ENCODE measurements at places on chromosomes 13 and 19.

GRCh38 chr19:39432677-39433025, 3.1 kb downstream of the RPS16 start:
- no peak overlapping the region for H3K27ac ChIP-seq
- DNase-seq, result no peak
- peaks cover 2% of the 10 kb centered on the region for H3K36me3 ChIP-seq
- no peak overlapping the region for H3K4me3 ChIP-seq

DNA sequence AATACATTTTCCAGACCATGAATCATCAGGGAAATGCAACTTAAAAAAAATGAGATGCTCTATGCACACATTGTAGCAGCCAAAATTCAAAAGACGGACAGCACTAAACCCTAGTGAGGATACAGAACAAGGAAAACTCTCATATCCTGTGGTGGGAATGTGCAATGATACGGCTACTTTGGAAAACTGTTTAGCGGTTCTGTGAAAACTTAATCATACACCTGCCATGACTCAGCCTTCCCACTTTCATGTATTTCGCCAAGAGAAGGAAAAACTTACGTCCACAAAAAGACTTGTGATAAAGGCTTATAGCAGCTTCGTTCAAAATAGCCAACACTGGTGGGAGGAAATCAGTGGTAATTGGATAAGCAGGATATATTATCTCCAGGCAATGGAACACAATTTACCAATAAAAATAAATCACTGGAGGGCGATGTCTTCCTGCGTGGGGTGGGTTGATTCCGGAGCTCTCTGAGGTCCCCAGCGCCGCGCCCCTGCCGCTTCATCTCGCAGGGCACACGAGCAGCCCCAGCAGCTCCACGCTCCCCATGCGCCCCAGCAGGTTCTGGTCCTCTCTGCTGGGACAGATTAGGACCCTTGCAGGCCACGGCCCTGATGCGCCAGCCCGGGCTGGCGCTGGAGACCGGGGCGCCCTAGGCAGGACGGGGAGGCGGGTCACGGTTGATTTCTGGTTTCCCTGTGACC, 97.2 kb upstream of the ARHGEF7 start:
- H3K4me3 ChIP-seq, result no peak overlapping the region
- no peaks in the 10 kb centered on the region for H3K4me1 ChIP-seq
- H3K27me3 ChIP-seq, result no peaks in the 10 kb centered on the region
- DNase-seq, result no peak

GRCh38 chr19:16889366-16889882, 625 bp downstream of the F2RL3 start:
- H3K36me3 ChIP-seq, result no peaks in the 10 kb centered on the region
- no peak for DNase-seq
- no peak overlapping the region for H3K27ac ChIP-seq
- H3K27me3 ChIP-seq, result no peaks in the 10 kb centered on the region
- no peaks in the 10 kb centered on the region for H3K4me1 ChIP-seq

- no peak overlapping the region for H3K27ac ChIP-seq
- H3K4me1 ChIP-seq, result no peaks in the 10 kb centered on the region
- no peaks in the 10 kb centered on the region for H3K36me3 ChIP-seq
- H3K27me3 ChIP-seq, result no peaks in the 10 kb centered on the region
- no peak overlapping the region for H3K4me3 ChIP-seq
These were observed 1.7 kb downstream of the PTOV1 start for GRCh38 chr19:49852631-49853126.

GRCh38 chr13:19695829-19696228, 62.4 kb downstream of the MPHOSPH8 start:
- no peak overlapping the region for H3K4me3 ChIP-seq
- no peaks in the 10 kb centered on the region for H3K27me3 ChIP-seq
- DNase-seq, result no peak
- H3K27ac ChIP-seq, result no peak overlapping the region
- H3K36me3 ChIP-seq, result no peaks in the 10 kb centered on the region

DNA sequence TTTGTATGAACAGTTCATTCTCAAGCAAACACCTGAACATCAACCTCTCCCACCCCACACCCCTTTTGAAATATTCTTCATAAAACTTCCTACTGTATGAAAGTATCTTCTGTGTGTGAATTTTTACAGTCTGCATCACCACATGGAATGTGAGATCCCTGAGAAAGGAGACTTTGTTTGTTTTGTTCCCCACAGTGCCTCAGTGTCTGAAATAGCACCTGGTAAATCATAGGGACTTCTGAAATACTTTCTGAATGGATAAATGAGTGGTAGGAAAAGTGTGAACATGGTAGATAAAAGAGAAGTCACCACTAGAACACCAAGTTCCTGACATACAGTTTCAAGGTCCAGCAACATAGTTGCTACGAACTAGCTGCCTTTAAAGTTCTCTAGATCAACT, 1071.2 kb downstream of the EFNB2 start:
- DNase-seq, result no peak
- no peak overlapping the region for H3K27ac ChIP-seq
- H3K4me3 ChIP-seq, result no peak overlapping the region

DNA sequence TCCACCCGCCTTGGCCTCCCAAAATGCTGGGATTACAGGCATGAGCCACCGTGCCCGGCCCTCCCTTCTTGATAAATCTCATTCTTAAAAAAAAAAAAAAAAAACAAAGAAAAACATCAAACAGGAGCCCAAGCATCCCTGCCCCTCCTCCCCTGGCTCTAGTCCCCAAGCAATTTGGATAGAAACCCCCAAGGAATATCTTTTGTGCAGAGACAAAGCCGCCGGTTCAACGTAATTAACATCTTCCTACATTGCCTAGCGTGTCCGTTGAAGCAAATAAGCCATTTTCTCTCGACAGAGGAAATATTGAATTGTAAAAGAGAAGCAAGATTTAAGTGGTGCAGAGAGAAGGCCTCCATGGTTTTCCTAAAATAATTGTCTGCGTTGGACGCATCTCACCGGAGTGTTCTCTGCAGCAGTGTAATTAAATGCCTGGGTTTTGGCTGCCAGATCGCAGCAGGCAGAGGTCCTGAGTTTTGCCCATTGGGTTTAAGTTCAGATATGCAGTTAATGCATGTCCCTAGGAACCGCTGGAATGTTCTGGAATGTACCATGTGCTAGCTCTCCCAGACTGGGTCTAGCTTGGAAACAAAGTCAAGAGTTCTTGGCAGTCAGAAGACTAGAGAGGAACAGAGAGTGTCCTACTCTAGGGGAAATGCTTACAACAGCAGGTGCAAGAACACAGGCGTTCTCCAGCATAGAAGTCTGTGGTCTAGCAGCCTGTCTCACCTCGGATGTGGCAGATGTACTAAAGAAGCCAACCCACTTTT, 30.8 kb downstream of the PIN1 start:
- DNase-seq, result no peak
- no peak overlapping the region for H3K4me3 ChIP-seq
- H3K27ac ChIP-seq, result no peak overlapping the region

DNA sequence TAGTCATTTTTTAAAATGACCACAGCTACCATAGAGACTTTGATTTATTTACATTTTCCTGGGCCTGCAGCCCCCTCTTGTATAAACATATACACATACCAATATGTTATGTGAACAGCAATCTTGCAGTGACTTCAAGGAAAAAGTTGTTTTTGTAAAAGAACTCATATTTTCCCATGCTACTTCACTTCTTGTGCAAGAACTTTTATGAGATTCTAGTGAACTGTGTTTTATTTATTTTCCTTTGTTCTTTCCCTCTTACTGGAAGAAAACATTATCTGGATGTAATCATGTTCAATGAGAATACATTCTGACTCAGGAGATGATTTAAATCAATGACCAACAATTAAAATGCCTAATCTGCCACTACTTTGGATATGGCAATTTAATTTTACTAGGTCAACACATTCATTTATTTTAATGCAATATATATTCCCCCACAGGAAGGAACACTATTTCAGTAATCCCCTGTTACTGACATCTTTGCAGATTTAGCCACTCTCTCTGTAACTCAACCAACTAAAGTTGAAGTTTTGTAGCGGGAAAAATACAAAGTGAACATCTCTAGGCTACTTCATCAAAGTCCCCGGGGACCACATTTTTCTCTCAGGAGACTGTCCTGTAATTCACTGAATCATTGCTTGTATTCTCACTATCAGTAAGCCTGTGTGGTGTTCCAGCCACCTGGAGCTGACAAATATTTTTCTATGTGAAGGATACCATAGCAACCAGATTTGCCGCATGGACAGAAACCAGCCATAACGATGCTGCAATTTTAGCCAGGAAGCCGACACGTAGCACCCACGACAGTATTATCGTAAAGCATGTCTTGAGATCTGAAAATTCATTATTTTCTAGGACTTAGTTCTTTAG, 90.5 kb downstream of the STARD13 start:
- no peaks in the 10 kb centered on the region for H3K36me3 ChIP-seq
- no peak overlapping the region for H3K27ac ChIP-seq
- H3K27me3 ChIP-seq, result no peaks in the 10 kb centered on the region
- no peak overlapping the region for H3K4me3 ChIP-seq
- H3K4me1 ChIP-seq, result peaks cover 11% of the 10 kb centered on the region

- H3K4me1 ChIP-seq, result no peaks in the 10 kb centered on the region
- H3K27me3 ChIP-seq, result no peaks in the 10 kb centered on the region
- no peaks in the 10 kb centered on the region for H3K36me3 ChIP-seq
- H3K27ac ChIP-seq, result no peak overlapping the region
- DNase-seq, result no peak
These were observed 1128.2 kb upstream of the PCDH9 start for GRCh38 chr13:68358294-68358705.

GRCh38 chr13:60645676-60646075, 248.7 kb downstream of the TDRD3 start:
- no peak for DNase-seq
- H3K27ac ChIP-seq, result no peak overlapping the region
- no peaks in the 10 kb centered on the region for H3K36me3 ChIP-seq
- H3K4me3 ChIP-seq, result no peak overlapping the region

- H3K4me3 ChIP-seq, result no peak overlapping the region
- H3K27ac ChIP-seq, result no peak overlapping the region
- peaks cover 1% of the 10 kb centered on the region for H3K4me1 ChIP-seq
- H3K36me3 ChIP-seq, result no peaks in the 10 kb centered on the region
- DNase-seq, result no peak
These were observed 45.5 kb downstream of the ARHGEF7 start for GRCh38 chr13:111160648-111161047.

DNA sequence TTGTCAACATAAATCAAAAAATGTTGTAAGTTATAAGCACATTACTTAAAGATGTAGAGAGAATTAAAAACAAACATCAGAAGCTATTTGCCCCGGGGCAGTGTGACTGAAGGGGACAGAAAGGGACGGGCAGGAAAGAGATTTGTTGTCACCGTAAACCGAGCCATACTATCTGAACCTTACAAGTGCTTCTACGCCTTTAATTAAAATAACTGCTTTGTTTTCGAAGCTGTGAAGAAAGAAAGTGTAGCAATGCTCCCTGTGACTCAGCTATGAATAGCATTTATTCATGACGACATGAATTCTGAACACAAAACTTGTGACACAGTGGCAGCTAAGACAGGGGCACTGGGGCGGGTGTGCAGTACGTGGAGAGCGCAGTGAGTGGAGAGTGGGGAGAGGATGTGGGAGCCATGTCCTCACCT, 30.0 kb downstream of the ZNF787 start:
- no peaks in the 10 kb centered on the region for H3K4me1 ChIP-seq
- no peak overlapping the region for H3K27ac ChIP-seq
- DNase-seq, result no peak
- no peak overlapping the region for H3K4me3 ChIP-seq
- no peaks in the 10 kb centered on the region for H3K27me3 ChIP-seq

GRCh38 chr13:69828527-69828926, 279.1 kb upstream of the ATXN8OS start:
- H3K4me3 ChIP-seq, result no peak overlapping the region
- no peaks in the 10 kb centered on the region for H3K4me1 ChIP-seq
- H3K27me3 ChIP-seq, result no peaks in the 10 kb centered on the region
- H3K27ac ChIP-seq, result no peak overlapping the region
- no peaks in the 10 kb centered on the region for H3K36me3 ChIP-seq
- no peak for DNase-seq

GRCh38 chr13:31182987-31183386, 16.8 kb upstream of the B3GLCT start:
- H3K27me3 ChIP-seq, result peaks cover 3% of the 10 kb centered on the region
- no peak overlapping the region for H3K4me3 ChIP-seq
- H3K4me1 ChIP-seq, result no peaks in the 10 kb centered on the region
- no peak overlapping the region for H3K27ac ChIP-seq

DNA sequence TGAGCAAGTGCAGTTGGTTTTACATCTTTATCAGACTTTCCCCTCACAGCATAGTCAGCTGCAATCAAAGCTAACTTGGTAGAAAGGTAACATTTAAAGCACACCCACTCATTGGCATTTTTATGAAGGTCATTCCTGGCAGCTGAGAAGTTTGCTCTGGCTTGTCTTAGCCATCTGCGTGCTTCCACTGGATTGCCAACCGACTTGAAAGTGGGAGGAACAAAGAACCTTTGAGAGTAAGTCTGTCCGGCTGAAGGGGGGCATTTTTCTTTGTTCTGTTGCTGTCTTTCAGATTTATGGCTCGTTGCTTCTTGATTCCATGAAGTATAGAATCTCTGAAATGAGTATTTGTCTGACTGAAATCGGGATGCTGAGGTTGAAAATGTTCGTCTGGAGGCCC, 103.1 kb downstream of the SACS start:
- no peak overlapping the region for H3K27ac ChIP-seq
- no peak overlapping the region for H3K4me3 ChIP-seq
- no peaks in the 10 kb centered on the region for H3K27me3 ChIP-seq

DNA sequence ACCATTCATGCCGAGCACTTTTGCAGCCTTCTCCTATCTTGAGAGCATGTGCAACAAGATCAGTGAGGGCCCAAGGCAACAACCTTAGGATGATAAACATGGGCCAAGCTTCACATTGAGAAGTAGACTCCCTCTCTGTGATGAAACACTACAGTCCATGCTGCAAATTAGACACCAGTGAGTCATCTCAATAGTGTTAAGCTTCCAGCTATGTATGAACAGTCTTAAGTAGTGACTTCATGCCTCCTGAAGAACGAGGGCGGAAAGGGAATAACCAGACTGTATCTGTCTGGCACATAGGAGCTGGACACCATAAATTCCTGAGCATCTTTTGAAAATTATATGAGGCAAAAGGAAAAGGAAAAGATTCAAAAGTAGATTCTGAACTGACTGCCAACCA, 309.9 kb upstream of the SLITRK1 start:
- no peaks in the 10 kb centered on the region for H3K36me3 ChIP-seq
- H3K4me1 ChIP-seq, result no peaks in the 10 kb centered on the region
- DNase-seq, result no peak
- H3K4me3 ChIP-seq, result no peak overlapping the region
- no peaks in the 10 kb centered on the region for H3K27me3 ChIP-seq

GRCh38 chr13:50060718-50061117, 45.5 kb downstream of the KCNRG start:
- H3K27ac ChIP-seq, result no peak overlapping the region
- H3K4me1 ChIP-seq, result no peaks in the 10 kb centered on the region
- no peaks in the 10 kb centered on the region for H3K27me3 ChIP-seq
- H3K36me3 ChIP-seq, result no peaks in the 10 kb centered on the region

- H3K27me3 ChIP-seq, result no peaks in the 10 kb centered on the region
- no peaks in the 10 kb centered on the region for H3K36me3 ChIP-seq
- peak; percentile 62 for DNase-seq
- H3K4me1 ChIP-seq, result no peaks in the 10 kb centered on the region
- no peak overlapping the region for H3K4me3 ChIP-seq
- no peak overlapping the region for H3K27ac ChIP-seq
These were observed 1224.2 kb downstream of the SLITRK5 start for GRCh38 chr13:88895261-88895941.

GRCh38 chr13:35987572-35988513, 143.3 kb downstream of the DCLK1 start:
- peaks cover 3% of the 10 kb centered on the region for H3K4me1 ChIP-seq
- H3K27ac ChIP-seq, result no peak overlapping the region
- no peaks in the 10 kb centered on the region for H3K27me3 ChIP-seq
- no peaks in the 10 kb centered on the region for H3K36me3 ChIP-seq

GRCh38 chr13:74443631-74444030, 309.4 kb upstream of the KLF12 start:
- no peaks in the 10 kb centered on the region for H3K27me3 ChIP-seq
- H3K27ac ChIP-seq, result no peak overlapping the region
- DNase-seq, result no peak
- peaks cover 2% of the 10 kb centered on the region for H3K4me1 ChIP-seq

Measured in aorta (tissue), 5 donors.